ENCODE measurements at places on chromosomes 11 and 22.

- no peak overlapping the region for H3K4me3 ChIP-seq
- H3K27me3 ChIP-seq: no peaks in the 10 kb centered on the region
- no peak overlapping the region for H3K27ac ChIP-seq
- no peak for ATAC-seq
Observed at GRCh38 chr11:8220261-8221045, 43.2 kb downstream of the LMO1 start.

- H3K4me3 ChIP-seq: no peak overlapping the region
- H3K36me3 ChIP-seq: peaks cover 37% of the 10 kb centered on the region
- H3K4me1 ChIP-seq: no peaks in the 10 kb centered on the region
Observed at GRCh38 chr22:47176573-47177333, 414.3 kb downstream of the TBC1D22A start.

DNA sequence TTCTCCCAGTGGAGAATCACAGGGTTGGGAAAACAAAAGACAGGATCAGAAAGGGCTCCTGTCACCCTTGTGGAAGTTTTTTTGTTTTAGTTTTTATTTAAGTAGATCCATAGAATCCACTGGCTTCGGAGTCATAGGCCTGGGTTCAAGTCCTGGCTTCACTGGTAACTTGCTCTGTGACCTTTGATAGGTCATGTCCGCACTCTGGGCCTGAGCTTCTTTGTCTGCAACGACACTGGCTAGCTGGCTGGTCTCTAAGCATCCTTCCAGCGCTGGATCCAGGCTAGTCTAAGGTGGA is 1.4 kb downstream of the ZFTA start:
- peaks cover 4% of the 10 kb centered on the region for H3K27me3 ChIP-seq
- peak; percentile 51 for ATAC-seq
- H3K4me1 ChIP-seq: peaks cover 8% of the 10 kb centered on the region
- H3K4me3 ChIP-seq: peak overlapping the region; percentile 96
- peaks cover 7% of the 10 kb centered on the region for H3K36me3 ChIP-seq

GRCh38 chr11:134557571-134558257 is 145.7 kb upstream of the B3GAT1 start:
- H3K27ac ChIP-seq: no peak overlapping the region
- ATAC-seq: no peak
- H3K36me3 ChIP-seq: no peaks in the 10 kb centered on the region
- no peak overlapping the region for H3K4me3 ChIP-seq

- H3K4me1 ChIP-seq: peaks cover 92% of the 10 kb centered on the region
- peak overlapping the region; percentile 99 for H3K4me3 ChIP-seq
- H3K27ac ChIP-seq: peak overlapping the region; percentile 100
- H3K27me3 ChIP-seq: no peaks in the 10 kb centered on the region
- peaks cover 100% of the 10 kb centered on the region for H3K36me3 ChIP-seq
Observed at GRCh38 chr11:128492461-128492860, 94.9 kb downstream of the ETS1 start.

- H3K27me3 ChIP-seq: peaks cover 4% of the 10 kb centered on the region
- no peaks in the 10 kb centered on the region for H3K36me3 ChIP-seq
- ATAC-seq: no peak
- H3K4me3 ChIP-seq: no peak overlapping the region
- H3K27ac ChIP-seq: no peak overlapping the region
Observed at GRCh38 chr11:120899720-120900119, 124.2 kb upstream of the TBCEL start.

GRCh38 chr22:42635531-42635930 is 4.9 kb downstream of the ATP5MGL start:
- H3K27me3 ChIP-seq: no peaks in the 10 kb centered on the region
- no peak for ATAC-seq
- H3K36me3 ChIP-seq: peaks cover 48% of the 10 kb centered on the region
- H3K27ac ChIP-seq: no peak overlapping the region
- H3K4me3 ChIP-seq: no peak overlapping the region
- no peaks in the 10 kb centered on the region for H3K4me1 ChIP-seq

- H3K4me1 ChIP-seq: peaks cover 15% of the 10 kb centered on the region
- no peak overlapping the region for H3K4me3 ChIP-seq
- no peaks in the 10 kb centered on the region for H3K36me3 ChIP-seq
- H3K27ac ChIP-seq: peak overlapping the region; percentile 15
- no peaks in the 10 kb centered on the region for H3K27me3 ChIP-seq
Observed at GRCh38 chr22:42326801-42327200, 56.3 kb upstream of the TCF20 start.

DNA sequence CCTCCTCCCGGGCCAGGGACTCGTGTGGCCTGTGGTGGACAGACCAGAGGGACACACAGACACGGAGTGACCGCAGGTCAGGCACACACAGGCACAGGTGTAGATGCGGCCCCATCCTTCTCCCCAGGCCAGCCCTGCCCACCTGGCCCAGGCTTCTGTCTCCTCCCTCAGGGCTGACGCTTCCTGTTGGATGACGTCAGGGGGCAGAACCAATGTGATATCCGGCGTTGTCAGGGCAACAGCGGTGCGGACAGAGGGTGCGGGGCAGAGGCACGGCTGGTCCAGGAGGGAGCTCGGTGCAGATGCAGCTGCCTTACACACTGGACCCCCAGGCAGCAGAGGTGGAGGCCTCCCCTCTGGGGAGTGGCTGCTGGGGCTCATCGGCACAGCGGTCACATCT is 2.9 kb upstream of the TUBGCP6 start:
- no peaks in the 10 kb centered on the region for H3K27me3 ChIP-seq
- peaks cover 39% of the 10 kb centered on the region for H3K36me3 ChIP-seq
- peaks cover 13% of the 10 kb centered on the region for H3K4me1 ChIP-seq
- peak overlapping the region; percentile 73 for H3K27ac ChIP-seq

- H3K27ac ChIP-seq: no peak within 1 kb of the TSS
- no peaks in the 10 kb centered on the region for H3K36me3 ChIP-seq
- peak; percentile 9 for ATAC-seq
- peak within 1 kb of the TSS; percentile 67 for H3K4me3 ChIP-seq
- peaks cover 3% of the 10 kb centered on the region for H3K27me3 ChIP-seq
Observed at GRCh38 chr11:12377106-12377823, at the start of gene PARVA. Gene PARVA (plus strand): TSS chr11:12377571. CDS start chr11:12377648, 77 bp downstream.

- no peak overlapping the region for H3K27ac ChIP-seq
- H3K4me1 ChIP-seq: peaks cover 8% of the 10 kb centered on the region
- no peak overlapping the region for H3K4me3 ChIP-seq
- H3K27me3 ChIP-seq: peaks cover 28% of the 10 kb centered on the region
- H3K36me3 ChIP-seq: no peaks in the 10 kb centered on the region
Observed at GRCh38 chr22:35564975-35565867, 24.6 kb downstream of the RASD2 start.

DNA sequence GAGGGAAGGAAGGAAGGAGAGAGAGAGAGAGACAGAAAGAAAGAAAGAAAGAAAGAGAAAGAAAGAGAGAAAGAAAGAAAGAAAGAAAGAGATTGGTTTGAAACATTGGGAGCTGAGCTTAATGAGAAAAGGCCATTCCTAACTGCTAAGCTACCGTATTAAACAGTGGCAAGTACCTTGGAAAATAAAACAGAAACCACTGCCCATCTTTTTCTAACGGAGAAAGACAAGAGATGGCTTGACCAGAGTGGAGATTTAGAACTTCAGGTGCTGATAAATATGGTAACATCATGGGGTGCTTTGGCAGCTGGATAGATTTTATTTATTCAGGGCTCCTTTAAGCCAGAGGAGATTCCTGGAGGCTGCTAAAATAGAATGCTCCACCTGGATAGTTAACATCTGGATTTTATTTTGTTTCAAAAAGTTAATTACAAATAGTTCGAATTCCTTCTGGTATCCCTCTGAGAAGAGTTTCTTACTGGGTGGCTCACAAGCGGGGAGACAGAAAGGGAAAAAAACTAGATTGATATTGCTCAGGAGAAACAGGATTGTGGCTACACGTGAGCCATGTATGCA is 12.9 kb downstream of the TIMP3 start:
- no peaks in the 10 kb centered on the region for H3K36me3 ChIP-seq
- H3K4me3 ChIP-seq: no peak overlapping the region

DNA sequence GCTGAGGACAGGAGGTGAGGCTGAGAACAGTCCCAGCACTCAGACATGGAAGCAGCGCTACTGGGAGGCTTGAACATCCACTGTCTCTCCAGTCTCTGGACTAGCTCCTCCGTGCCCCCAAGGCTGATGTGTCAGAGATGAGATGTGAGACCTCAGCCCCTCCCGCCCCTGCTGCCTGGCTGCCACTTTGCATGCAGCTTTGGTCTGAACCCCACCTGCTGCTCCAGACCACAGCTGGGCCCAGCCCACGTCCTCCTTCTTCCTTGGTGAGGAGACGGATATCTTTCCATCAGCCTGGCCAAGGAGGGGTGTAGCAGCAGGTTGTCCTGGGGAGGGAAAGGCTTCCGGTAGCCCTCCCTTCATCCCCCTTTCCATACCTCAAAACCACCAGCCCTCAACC is 148.0 kb upstream of the B3GAT1 start:
- no peaks in the 10 kb centered on the region for H3K4me1 ChIP-seq
- no peak overlapping the region for H3K4me3 ChIP-seq
- no peak overlapping the region for H3K27ac ChIP-seq
- H3K27me3 ChIP-seq: peaks cover 3% of the 10 kb centered on the region
- H3K36me3 ChIP-seq: no peaks in the 10 kb centered on the region

DNA sequence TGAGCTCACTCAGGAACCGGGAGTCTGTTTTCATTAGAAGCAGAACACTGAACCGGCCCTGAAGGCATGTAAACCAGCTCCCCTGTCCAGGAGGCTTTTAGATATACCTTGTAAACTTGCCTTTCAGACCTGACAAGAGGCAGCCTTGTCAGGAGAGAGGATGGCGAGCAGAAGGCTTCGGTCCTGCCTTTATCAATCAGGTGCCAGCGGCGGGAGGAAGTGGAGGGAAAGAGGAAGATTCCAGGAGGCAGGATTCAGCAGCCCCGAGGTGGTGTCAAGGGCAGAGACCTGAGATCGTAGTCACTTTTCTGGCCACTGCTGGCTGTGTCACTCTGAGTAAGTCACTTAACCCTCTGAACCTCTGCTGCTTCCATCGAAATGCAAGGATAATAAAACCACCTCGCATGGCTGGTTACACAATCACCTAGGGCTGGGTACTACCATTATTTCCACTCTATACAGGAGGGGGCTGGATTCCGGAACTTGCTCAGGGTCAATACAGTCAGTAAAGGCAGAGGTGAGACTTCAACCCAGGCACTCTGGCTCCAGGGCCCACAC is 181.0 kb downstream of the CHST1 start:
- H3K4me3 ChIP-seq: no peak overlapping the region
- no peaks in the 10 kb centered on the region for H3K4me1 ChIP-seq
- no peaks in the 10 kb centered on the region for H3K36me3 ChIP-seq

DNA sequence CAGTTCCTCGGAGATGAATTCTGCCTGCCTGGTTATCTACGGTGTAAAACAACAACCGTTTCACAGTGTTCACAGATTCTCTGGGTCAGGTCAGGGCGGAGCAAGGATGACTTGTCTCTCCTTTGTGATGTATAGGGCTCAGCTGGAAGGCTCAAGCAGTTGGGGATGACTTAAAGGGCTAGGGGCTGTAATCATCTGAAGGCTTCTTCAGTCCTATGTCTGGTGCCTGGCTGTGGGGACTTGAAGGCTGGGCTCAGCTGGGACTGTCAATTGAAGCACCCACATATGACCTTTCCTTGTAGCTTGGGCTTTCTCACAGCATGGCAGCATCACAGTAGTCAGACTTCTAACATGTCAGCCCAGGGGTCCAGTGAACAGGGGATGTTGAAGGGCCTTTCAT is 29.3 kb downstream of the EIF3F start:
- H3K27ac ChIP-seq: no peak overlapping the region
- H3K36me3 ChIP-seq: no peaks in the 10 kb centered on the region
- H3K4me3 ChIP-seq: no peak overlapping the region
- no peak for ATAC-seq
- peaks cover 7% of the 10 kb centered on the region for H3K4me1 ChIP-seq

GRCh38 chr11:27496461-27496860 is 10.1 kb downstream of the LIN7C start:
- H3K36me3 ChIP-seq: peaks cover 99% of the 10 kb centered on the region
- H3K27ac ChIP-seq: no peak overlapping the region
- no peak overlapping the region for H3K4me3 ChIP-seq
- peaks cover 5% of the 10 kb centered on the region for H3K4me1 ChIP-seq

DNA sequence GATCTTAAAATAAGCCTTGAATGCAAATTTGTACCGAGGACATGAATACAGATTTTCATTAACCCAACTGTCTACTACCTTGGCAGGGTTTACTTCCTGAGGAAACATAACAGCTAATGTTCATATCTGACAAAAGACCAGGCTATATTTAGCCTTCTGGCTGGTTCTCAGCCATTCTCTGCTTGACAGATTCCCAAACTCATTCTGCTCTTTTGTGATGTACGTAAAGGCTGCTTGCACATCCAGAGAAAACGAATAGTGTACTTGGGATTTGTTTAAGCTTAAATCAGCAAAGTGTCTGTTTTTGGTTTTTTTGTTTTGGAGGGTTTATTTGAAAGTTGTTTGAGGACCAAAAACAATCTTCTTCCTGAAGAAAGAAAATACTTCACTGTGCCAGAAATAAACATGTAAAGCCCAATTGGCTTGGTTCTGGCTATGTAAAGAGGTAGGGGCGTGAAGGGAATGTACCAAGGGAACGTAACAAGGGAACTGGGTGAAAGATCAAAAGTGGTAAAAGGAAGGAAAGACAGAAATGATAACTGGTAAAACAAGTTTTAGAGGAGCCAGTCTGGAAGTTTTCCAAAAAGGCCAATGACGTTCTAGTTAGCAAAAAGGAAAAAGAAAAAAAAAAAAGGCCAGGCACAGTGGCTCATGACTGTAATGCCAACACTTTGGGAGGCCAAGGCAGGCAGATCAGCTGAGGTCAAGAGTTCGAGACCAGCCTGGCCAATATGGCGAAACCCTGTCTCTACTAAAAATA is 21.4 kb upstream of the CRTAM start:
- H3K27me3 ChIP-seq: no peaks in the 10 kb centered on the region
- no peak overlapping the region for H3K27ac ChIP-seq
- H3K4me1 ChIP-seq: no peaks in the 10 kb centered on the region
- no peak for ATAC-seq
- H3K36me3 ChIP-seq: no peaks in the 10 kb centered on the region
- no peak overlapping the region for H3K4me3 ChIP-seq

DNA sequence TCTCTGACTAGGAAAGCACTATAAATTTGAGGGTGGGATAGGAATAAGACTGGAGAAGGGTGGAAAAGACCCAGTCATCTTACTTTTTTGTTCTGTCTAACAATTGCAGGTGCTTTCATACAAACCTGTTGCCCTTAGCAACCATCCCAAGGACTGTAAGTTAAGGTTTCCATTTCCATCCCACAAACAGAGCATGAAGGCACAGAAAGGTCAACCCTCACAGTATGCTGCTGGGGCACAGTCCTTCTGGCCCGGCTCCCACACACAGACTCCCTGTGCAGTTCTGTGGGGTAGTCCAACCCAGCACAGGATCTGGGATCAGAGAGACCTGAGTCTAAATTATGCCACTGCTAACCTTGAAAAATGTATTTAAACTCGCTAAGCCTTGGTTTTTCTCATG is 38.4 kb upstream of the ETS1 start:
- no peaks in the 10 kb centered on the region for H3K27me3 ChIP-seq
- ATAC-seq: no peak
- peak overlapping the region; percentile 81 for H3K4me3 ChIP-seq
